Cardiac muscle cell (in vitro differentiated cells and primary cell): ENCODE measurements at places on chromosomes 11 and 22. TPM values are rescaled to one million over a fixed set of nuclear protein-coding genes. Genes with fewer than 3 reads are reported as not detected.

KCNJ1 gene
- not detected in 2 replicates for total RNA-seq

EIF3M gene
- 530 and 587 TPM in 2 replicates for total RNA-seq

DRAP1 gene
- 257 and 264 TPM in 2 replicates for total RNA-seq

TIMP3 gene
- 72.8 and 91.3 TPM in 2 replicates for total RNA-seq

MAP6 gene
- 2.9 and 3.8 TPM in 2 replicates for total RNA-seq

VEGFB gene
- 162 and 206 TPM in 2 replicates for total RNA-seq

WNT11 gene
- 107 and 114 TPM in 2 replicates for total RNA-seq

PKP3 gene
- total RNA-seq: 0.09 and 0.70 TPM in 2 replicates

KCNJ5 gene
- 67.5 and 71.8 TPM in 2 replicates for total RNA-seq

MMP27 gene
- total RNA-seq: not detected in 2 replicates

UBQLNL gene
- total RNA-seq: 0.92 and 3.4 TPM in 2 replicates

GANAB gene
- total RNA-seq: 110 TPM in 2 replicates

FAM180B gene
- not detected in 2 replicates for total RNA-seq

OR56A1 gene
- total RNA-seq: 0.18 TPM in 1 of 2 replicates, not detected in the other

PATE4 gene
- total RNA-seq: not detected in 2 replicates

MAJIN gene
- total RNA-seq: not detected in 2 replicates

C11orf86 gene
- not detected in 2 replicates for total RNA-seq

DNAJB7 gene
- total RNA-seq: not detected in 2 replicates

EHBP1L1 gene
- total RNA-seq: 14.9 and 50.5 TPM in 2 replicates

MMP20 gene
- not detected in 2 replicates for total RNA-seq

RFPL2 gene
- total RNA-seq: 0.25 and 0.51 TPM in 2 replicates

CHRNA10 gene
- 1.1 and 1.4 TPM in 2 replicates for total RNA-seq

PRG2 gene
- not detected in 2 replicates for total RNA-seq

OSBP2 gene
- 19.4 and 39.2 TPM in 2 replicates for total RNA-seq

LRRC56 gene
- total RNA-seq: 2.6 and 4.5 TPM in 2 replicates

OR52A1 gene
- total RNA-seq: not detected in 2 replicates

MS4A4A gene
- not detected in 2 replicates for total RNA-seq

BRSK2 gene
- total RNA-seq: 0.69 and 3.0 TPM in 2 replicates

PRDM11 gene
- total RNA-seq: 15.9 and 20.5 TPM in 2 replicates

SULT4A1 gene
- 2.2 and 3.2 TPM in 2 replicates for total RNA-seq

TNNI2 gene
- 1.8 and 3.9 TPM in 2 replicates for total RNA-seq

MAPK8IP2 gene
- total RNA-seq: 1.7 and 2.4 TPM in 2 replicates

ZFP91 gene
- total RNA-seq: 17.3 and 22.6 TPM in 2 replicates

CRACR2B gene
- 43.9 and 91.0 TPM in 2 replicates for total RNA-seq

MRPL21 gene
- 75.9 and 97.5 TPM in 2 replicates for total RNA-seq

IL10RA gene
- total RNA-seq: not detected in 2 replicates

INPP5J gene
- total RNA-seq: 19.8 and 25.9 TPM in 2 replicates

OR8D1 gene
- not detected in 2 replicates for total RNA-seq

MRTFA gene
- 61.1 and 116 TPM in 2 replicates for total RNA-seq

OR10A2 gene
- not detected in 2 replicates for total RNA-seq

ROM1 gene
- total RNA-seq: 3.3 and 3.5 TPM in 2 replicates

SYT12 gene
- total RNA-seq: 0.21 and 0.53 TPM in 2 replicates

CFAP300 gene
- 1.1 and 2.9 TPM in 2 replicates for total RNA-seq

HORMAD2 gene
- total RNA-seq: not detected in 2 replicates

SUSD2 gene
- total RNA-seq: 2.2 and 2.6 TPM in 2 replicates

ASCL2 gene
- 0.39 TPM in 1 of 2 replicates, not detected in the other for total RNA-seq

NPAS4 gene
- total RNA-seq: 1.2 TPM in 2 replicates
